ENCODE measurements at places on chromosomes 7 and 10.
A peak's percentile ranks its signal among the peaks of the same experiment; 100 is the strongest.

DNA sequence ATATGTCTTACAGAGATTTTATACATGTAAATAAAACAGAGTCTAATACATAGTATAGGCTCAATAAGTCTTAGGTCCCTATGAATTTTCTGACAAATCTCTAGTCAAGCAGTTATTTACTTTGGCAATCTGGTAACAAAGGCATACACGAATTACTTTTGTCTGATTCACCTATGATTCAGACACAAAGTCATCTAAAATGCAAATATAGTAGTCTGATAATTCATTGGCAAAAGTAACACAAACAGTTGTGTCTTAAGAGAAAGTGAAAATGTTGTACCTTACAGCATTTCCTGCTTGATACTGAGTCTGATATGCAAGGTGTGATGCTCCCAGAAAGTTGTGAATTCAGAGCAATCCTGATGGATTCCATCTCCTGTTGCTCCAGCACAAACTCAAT is 209.4 kb upstream of the PRSS1 start:
- DNase-seq: no peak

- peak; percentile 54 for DNase-seq
Observed at GRCh38 chr7:29189743-29190201, 4.8 kb upstream of the CHN2 start.

DNA sequence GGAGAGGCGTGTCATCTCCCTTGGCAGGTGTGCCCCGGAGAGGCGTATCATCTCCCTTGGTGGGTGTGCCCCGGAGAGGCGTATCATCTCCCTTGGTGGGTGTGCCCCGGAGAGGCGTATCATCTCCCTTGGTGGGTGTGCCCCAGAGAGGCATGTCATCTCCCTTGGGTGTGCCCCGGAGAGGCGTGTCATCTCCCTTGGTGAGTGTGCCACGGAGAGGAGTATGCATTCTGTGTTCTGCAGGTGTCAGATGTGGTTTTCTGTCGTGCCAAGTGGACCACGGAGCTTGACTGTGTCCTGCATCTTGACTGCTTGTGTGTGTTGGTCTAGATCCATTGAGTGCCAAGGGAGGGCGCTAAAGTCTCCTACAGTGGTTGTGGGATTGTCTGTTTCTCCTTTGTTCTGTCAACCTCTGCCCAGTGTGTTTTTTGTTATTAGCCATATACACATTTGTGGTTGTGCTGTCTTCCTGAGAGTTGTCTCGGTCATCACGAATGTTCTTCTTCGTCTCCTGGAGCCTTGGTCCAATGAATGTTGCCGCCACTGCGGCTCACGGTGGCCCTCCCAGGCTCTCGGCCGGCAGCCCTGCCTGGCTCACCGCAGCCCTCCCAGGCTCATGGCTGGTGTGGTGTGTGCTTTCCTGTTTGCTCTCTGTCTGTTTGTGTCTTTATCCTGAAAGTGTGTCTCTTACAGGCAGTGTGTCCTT is 96.8 kb downstream of the INPP5A start:
- DNase-seq: no peak

DNA sequence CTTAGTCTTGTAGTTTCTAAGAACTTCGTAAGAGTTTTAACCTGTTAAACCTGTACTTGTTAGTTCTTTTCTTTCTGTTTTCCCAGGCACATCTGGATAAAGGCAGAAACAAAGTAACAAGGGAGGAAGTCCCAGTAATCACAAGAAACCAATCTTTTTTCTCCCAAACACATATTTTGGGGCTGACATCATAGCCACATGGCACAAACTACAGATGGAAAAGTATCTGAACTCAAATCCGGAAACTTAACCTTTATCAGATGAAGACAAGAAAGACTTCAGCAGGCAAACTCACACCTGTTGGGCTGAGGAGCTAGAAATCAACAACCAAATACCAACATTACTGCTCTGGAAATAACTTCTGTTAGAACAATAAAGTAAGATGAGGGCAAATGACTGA is 67.1 kb downstream of the CUBN start:
- peak; percentile 60 for DNase-seq

DNA sequence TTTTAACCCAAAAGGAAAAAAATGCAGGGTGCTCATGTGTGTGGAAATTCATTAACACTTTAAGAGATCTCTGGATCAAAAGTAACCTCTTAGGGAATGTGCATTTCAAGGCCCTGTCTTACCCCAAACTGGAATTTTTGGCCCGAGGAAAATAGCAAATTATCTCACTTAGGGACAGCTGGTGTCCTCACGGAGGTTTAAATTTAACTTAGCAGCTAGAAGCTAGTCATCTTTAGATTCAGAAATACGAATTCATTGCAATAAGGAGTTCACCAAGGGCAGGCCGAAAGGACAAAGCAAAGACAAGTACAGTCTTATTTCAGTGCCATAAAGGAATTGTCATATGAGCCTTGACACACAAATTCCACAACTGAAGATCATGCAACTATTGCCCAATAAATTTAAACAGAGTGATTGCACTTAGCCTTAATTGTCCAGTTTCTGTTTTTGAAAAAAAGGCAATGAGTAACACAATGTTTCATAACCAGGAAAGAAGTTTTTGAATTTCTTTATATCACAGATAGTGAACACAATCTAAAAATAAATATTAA is 22.4 kb upstream of the SEMA3C start:
- DNase-seq: no peak
